ENCODE measurements at places on chromosomes 16 and 17. TPM values are rescaled to one million over a fixed set of nuclear protein-coding genes. Genes with fewer than 3 reads are reported as not detected.

The GCSH gene
- 32.7 TPM for total RNA-seq

The CA4 gene
- total RNA-seq: 2.6 TPM

The DBF4B gene
- total RNA-seq: 10.5 TPM

The NT5C3B gene
- total RNA-seq: 77.9 TPM

The TBC1D26 gene
- total RNA-seq: not detected

The SCNN1B gene
- 0.14 TPM for total RNA-seq

The CUEDC1 gene
- 18.7 TPM for total RNA-seq

The PLK1 gene
- 10.7 TPM for total RNA-seq

The FNDC8 gene
- not detected for total RNA-seq

The CLEC18A gene
- total RNA-seq: 0.67 TPM

The SMIM22 gene
- total RNA-seq: not detected

The CCL7 gene
- not detected for total RNA-seq

The EXOC3L1 gene
- 5.1 TPM for total RNA-seq

The NOTUM gene
- total RNA-seq: not detected

The HSPB9 gene
- not detected for total RNA-seq

The TPSD1 gene
- not detected for total RNA-seq

The DPEP2 gene
- 0.77 TPM for total RNA-seq

The RHBDL1 gene
- 1.5 TPM for total RNA-seq

DNA sequence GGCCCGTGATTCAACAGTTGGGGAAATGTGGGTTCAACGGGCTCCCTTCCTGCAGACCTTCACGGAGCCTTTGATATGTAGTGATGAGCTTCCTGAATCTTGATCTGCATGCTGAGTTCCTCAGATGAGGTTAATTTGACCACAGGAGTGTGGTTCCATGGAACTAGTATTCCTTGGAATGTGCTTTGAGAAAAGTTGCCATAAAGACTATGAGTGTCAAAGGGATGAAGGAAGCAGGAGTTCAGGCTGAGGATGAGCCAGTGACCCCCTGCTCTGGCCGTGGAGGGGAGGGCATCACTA, 229.2 kb downstream of the MSI2 start:
- H3K36me3 ChIP-seq: no peaks in the 10 kb centered on the region
- no peak for DNase-seq
- no peak overlapping the region for H3K4me3 ChIP-seq
- H3K4me1 ChIP-seq: no peaks in the 10 kb centered on the region
- no peaks in the 10 kb centered on the region for H3K27me3 ChIP-seq

- no peaks in the 10 kb centered on the region for H3K27me3 ChIP-seq
- H3K27ac ChIP-seq: no peak overlapping the region
- no peaks in the 10 kb centered on the region for H3K4me1 ChIP-seq
- no peak for DNase-seq
- no peaks in the 10 kb centered on the region for H3K36me3 ChIP-seq
Measured at GRCh38 chr17:57025876-57026275, 47.9 kb downstream of the SCPEP1 start.

- H3K4me1 ChIP-seq: no peaks in the 10 kb centered on the region
- H3K36me3 ChIP-seq: no peaks in the 10 kb centered on the region
- H3K4me3 ChIP-seq: no peak overlapping the region
- H3K27ac ChIP-seq: no peak overlapping the region
- H3K27me3 ChIP-seq: no peaks in the 10 kb centered on the region
- no peak for DNase-seq
Measured at GRCh38 chr16:10601444-10602408, 21.3 kb upstream of the EMP2 start.

DNA sequence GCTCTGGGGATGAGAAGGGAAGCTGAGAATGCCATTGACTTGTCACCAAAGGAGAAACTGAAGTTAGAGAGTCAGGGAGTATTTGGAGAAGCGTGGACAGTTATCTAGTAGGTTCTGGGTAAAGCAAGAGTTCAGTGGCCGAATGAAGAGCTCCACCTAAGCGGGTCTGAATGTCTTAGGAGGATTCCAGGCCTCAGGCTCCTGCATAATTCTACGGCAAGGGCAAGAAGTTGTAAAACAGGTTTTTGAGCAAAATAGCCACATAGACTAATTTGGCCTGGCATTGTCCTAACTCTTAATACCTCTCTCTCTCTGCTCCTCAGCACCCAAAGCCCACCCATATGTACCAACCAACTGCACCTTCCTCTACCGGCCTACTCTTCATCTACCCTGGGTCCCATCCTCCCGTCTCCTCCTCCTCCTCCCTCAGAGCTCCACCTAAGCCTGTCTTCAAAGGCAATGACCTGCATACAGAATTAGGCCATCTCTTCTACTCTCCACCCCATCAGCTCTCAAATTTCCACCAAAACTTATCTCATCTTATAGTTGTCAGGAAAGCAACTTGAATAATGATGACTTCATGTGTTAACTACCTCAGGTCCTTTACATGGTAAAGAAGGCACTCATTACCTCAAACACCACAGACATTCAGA, 42.0 kb upstream of the KCNJ2 start:
- H3K4me1 ChIP-seq: no peaks in the 10 kb centered on the region
- H3K36me3 ChIP-seq: no peaks in the 10 kb centered on the region
- H3K27me3 ChIP-seq: no peaks in the 10 kb centered on the region
- no peak for DNase-seq
- H3K4me3 ChIP-seq: no peak overlapping the region
- H3K27ac ChIP-seq: no peak overlapping the region

- H3K27me3 ChIP-seq: no peaks in the 10 kb centered on the region
- H3K27ac ChIP-seq: peak overlapping the region; percentile 60
- H3K4me1 ChIP-seq: peaks cover 9% of the 10 kb centered on the region
- H3K36me3 ChIP-seq: no peaks in the 10 kb centered on the region
Measured at GRCh38 chr17:1007310-1008007, 10.5 kb downstream of the TIMM22 start.

GRCh38 chr17:45218895-45219661, 2.6 kb upstream of the FMNL1 start:
- DNase-seq: peak; percentile 86
- H3K27me3 ChIP-seq: no peaks in the 10 kb centered on the region

DNA sequence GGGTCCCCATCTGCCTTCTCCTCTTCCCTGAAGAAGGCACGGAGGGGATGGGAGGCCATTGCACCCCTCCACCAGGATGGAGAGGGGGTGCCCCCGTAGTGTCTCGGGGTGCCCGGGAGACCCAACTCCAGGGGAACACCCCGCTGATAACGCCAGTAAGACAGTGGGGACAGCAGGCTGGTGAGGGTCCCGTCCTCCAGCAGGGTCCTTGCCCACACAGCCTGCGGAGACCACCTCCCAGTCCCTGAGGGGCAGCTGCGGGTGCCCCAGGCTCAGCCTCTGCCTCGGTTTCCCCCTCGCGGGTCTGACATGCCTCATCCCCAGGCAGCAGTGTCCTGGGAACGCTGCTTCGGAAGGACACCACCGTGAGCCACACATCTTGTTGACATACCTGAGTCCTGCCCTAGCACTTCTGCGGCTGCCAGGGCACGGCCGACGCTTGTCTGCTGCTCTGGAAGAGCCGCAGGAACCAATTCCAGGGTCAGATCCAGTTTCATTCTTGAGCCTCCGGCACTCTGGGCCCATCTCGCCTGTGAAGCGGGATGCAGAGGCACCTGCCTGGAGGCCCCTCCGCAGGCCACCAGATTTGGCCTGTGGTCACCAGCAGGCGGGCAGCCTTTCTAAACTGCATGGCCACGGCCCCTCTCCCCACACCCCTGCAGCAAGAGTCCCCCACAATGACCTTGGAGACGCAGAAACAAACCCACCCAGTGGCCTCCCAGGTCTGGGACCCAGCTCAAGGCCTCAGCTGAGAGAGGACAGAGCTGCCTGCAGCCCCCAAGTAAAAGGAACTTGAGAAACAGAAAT, 39.9 kb upstream of the ZC3H18 start:
- H3K4me1 ChIP-seq: peaks cover 14% of the 10 kb centered on the region
- no peak for DNase-seq
- H3K27ac ChIP-seq: no peak overlapping the region
- H3K27me3 ChIP-seq: no peaks in the 10 kb centered on the region

DNA sequence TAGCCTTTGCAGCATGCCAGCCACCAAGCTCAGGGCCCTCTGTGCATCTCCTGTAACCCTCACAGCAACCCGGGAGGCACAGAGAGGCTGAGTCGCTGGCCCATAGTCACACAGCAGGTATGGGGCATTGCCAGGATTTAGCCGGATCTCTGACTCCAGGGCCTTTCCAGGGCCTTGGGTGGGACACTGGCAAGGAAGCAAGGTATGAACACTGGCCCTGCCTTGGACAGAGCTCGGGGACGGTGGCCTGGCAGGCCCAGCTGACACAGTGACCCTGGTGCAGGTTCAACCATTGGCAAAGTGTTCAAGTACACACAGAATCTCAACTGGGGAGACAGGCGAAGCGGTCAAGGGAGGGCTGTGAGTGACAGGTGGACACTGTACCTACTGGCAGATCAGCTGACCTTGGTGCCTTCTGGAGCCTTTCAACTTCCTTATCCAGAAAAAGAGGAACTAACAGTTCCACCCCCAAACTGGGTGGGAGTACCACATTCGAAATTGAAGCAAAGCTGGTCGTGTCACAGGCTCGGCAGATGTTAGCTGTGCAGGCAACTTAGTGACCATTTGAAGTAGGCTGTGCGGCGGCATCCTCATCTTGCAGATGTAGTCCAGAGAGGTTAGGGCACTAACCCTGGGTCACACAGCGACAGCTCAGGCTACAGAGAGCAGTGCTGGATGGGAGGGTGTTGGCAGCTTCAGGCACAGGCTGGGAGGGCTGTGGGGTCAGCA, 287.4 kb downstream of the SEC14L1 start:
- peaks cover 63% of the 10 kb centered on the region for H3K4me1 ChIP-seq
- no peaks in the 10 kb centered on the region for H3K27me3 ChIP-seq
- H3K36me3 ChIP-seq: no peaks in the 10 kb centered on the region
- peak overlapping the region; percentile 97 for H3K27ac ChIP-seq

GRCh38 chr16:49462989-49463371, 89.4 kb downstream of the C16orf78 start:
- no peak for DNase-seq
- no peak overlapping the region for H3K4me3 ChIP-seq
- no peaks in the 10 kb centered on the region for H3K4me1 ChIP-seq
- H3K27me3 ChIP-seq: peaks cover 6% of the 10 kb centered on the region
- H3K27ac ChIP-seq: no peak overlapping the region
- H3K36me3 ChIP-seq: no peaks in the 10 kb centered on the region

DNA sequence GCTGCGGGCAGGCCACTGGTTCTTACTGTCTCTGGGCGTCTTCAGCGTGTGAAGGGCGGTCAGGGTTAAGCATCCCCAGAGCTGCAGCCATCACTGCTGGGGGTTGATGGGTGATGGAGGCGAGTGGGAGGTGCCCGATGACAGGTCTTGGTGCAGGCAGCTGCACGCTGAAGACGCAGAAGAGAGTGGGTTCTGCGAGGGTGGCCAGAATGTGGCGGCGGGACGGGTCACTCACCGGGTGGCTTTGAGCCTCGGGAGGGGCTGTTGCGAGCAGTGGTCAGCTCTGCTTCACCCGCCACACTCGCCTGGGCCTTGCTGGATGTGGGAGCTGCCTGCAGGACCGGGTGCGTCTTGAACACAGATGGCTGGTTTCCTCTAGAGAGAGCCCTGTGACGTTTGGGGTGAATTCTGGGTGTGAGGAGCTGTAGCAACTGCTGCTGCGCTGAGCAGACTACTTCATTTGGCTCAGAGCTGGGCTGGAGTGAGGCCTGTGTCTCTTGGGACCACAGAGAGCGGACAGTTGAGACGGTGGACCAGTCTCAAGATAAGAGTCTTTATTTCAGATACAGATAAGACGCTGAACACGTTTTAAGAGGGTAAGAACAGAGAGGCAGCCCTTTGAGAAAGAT, 44.6 kb upstream of the ZNF750 start:
- H3K4me3 ChIP-seq: no peak overlapping the region
- H3K27me3 ChIP-seq: no peaks in the 10 kb centered on the region
- H3K27ac ChIP-seq: no peak overlapping the region
- H3K36me3 ChIP-seq: no peaks in the 10 kb centered on the region
- no peaks in the 10 kb centered on the region for H3K4me1 ChIP-seq
- no peak for DNase-seq

GRCh38 chr17:38568274-38568673, 37.5 kb downstream of the SRCIN1 start:
- H3K27ac ChIP-seq: no peak overlapping the region
- DNase-seq: no peak
- no peak overlapping the region for H3K4me3 ChIP-seq
- peaks cover 7% of the 10 kb centered on the region for H3K27me3 ChIP-seq
- no peaks in the 10 kb centered on the region for H3K36me3 ChIP-seq
- no peaks in the 10 kb centered on the region for H3K4me1 ChIP-seq

GRCh38 chr16:27819356-27819755, 244.2 kb downstream of the GSG1L start:
- H3K27me3 ChIP-seq: no peaks in the 10 kb centered on the region
- H3K4me3 ChIP-seq: no peak overlapping the region
- no peaks in the 10 kb centered on the region for H3K4me1 ChIP-seq
- DNase-seq: no peak
- no peaks in the 10 kb centered on the region for H3K36me3 ChIP-seq

- H3K36me3 ChIP-seq: no peaks in the 10 kb centered on the region
- H3K4me3 ChIP-seq: no peak overlapping the region
- peak overlapping the region; percentile 42 for H3K27ac ChIP-seq
- no peaks in the 10 kb centered on the region for H3K4me1 ChIP-seq
- H3K27me3 ChIP-seq: no peaks in the 10 kb centered on the region
Measured at GRCh38 chr17:83178533-83179304, 99.3 kb downstream of the METRNL start.

- H3K36me3 ChIP-seq: no peaks in the 10 kb centered on the region
- no peak overlapping the region for H3K4me3 ChIP-seq
- no peaks in the 10 kb centered on the region for H3K27me3 ChIP-seq
Measured at GRCh38 chr17:63440770-63441335, 5.3 kb downstream of the CYB561 start.

GRCh38 chr17:43789482-43789881, 9.2 kb downstream of the CFAP97D1 start:
- no peak overlapping the region for H3K4me3 ChIP-seq
- no peaks in the 10 kb centered on the region for H3K4me1 ChIP-seq
- DNase-seq: no peak
- H3K36me3 ChIP-seq: no peaks in the 10 kb centered on the region

GRCh38 chr17:27506348-27507218, 50.3 kb downstream of the KSR1 start:
- no peaks in the 10 kb centered on the region for H3K36me3 ChIP-seq
- H3K4me3 ChIP-seq: no peak overlapping the region
- no peaks in the 10 kb centered on the region for H3K27me3 ChIP-seq
- DNase-seq: no peak

- peak; percentile 88 for DNase-seq
- H3K27me3 ChIP-seq: no peaks in the 10 kb centered on the region
- peak overlapping the region; percentile 70 for H3K27ac ChIP-seq
- H3K36me3 ChIP-seq: no peaks in the 10 kb centered on the region
Measured at GRCh38 chr17:40432864-40433528, 10.3 kb upstream of the IGFBP4 start.
